Stimulated activated CD8-positive, alpha-beta memory T cell treated with anti-CD3 and anti-CD28 coated beads, Interleukin-12 subunit alpha, Interleukin-12 subunit beta, amount 100 ng/mL, for 1 hour (primary cell): ENCODE measurements at places on chromosomes 4 and X.

GRCh38 chr4:51895816-51896408 lies 53.0 kb downstream of the DCUN1D4 start:
- DNase-seq, result peak; percentile 12

GRCh38 chr4:156983366-156983765 lies 11.8 kb upstream of the PDGFC start:
- DNase-seq, result no peak

- no peak for DNase-seq
Measured at GRCh38 chr4:93261207-93261606, 567.3 kb upstream of the ATOH1 start.

GRCh38 chr4:6019316-6020263 lies 1.4 kb upstream of the C4orf50 start:
- DNase-seq, result no peak

GRCh38 chr4:181755846-181756245 lies 487.4 kb upstream of the TENM3 start:
- no peak for DNase-seq

DNA sequence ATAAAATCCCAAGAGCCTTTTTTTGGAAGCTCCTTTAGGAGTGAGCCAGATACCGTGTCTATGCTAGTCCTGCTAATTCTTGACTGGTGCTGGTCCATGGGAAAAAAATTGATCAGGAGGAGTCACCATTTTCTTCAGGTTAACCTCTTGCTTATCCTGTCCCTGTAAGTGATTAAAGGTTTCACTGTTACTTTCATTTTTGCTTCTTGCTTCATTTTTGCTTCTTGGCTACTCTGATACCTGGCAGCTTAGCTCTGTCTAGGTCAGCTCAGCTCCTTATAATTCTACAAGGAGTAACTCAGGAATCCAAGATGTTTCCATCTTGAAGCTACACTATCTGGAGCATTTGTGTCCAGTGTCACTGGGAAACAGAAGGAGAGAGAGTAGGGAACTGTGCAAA lies 45.7 kb downstream of the AFM start:
- no peak for DNase-seq

DNA sequence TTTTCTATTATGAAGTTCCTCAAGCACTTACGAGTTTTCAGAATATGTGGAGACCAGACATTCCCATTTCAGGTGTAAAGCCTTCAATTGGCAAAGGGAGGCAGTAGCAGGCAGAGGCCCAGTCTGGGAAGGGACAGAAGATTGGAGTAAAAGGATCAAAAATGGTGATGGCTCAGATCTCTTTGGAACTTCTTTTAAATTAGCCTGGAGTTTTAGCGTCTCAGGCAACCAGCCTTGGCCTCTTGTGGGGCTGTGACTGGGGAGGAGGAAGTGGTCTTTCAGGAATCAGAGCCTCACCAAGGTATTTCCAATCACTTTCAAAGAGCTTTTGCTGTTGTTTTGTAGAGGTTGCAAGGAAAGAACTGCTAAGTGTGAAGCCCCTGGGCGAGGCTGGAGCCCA lies 239.1 kb downstream of the FRAS1 start:
- no peak for DNase-seq

GRCh38 chrX:115949900-115950822 lies 220.4 kb upstream of the AGTR2 start:
- no peak for DNase-seq

GRCh38 chr4:142547974-142548373 lies 298.1 kb downstream of the INPP4B start:
- DNase-seq, result no peak

DNA sequence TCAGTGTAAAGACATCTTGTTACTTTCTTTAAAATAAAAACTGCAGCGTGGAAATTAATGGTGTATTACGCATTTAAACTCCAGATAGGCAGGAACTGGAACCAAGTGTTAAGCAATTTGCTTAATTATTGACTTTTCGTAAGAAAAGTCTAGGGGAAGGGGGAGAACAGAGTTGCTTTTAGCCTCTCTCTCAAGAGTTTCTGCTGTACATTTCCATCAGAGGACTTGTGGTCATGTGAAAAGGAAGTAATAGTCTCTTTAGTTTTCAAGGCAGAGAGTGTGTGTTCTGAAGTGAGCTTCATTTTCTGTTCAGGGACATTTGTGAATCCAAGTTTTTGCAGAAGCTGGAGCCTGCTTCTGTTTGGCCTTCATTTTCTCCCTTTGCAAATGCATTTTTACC lies 127.2 kb downstream of the UBE2K start:
- DNase-seq, result no peak

GRCh38 chrX:44223150-44223549 lies 120.3 kb downstream of the EFHC2 start:
- no peak for DNase-seq

- DNase-seq, result no peak
Measured at GRCh38 chr4:6641971-6642320, 1.5 kb downstream of the MRFAP1 start.

- no peak for DNase-seq
Measured at GRCh38 chr4:47413521-47413920, 50.0 kb downstream of the COMMD8 start.

- no peak for DNase-seq
Measured at GRCh38 chr4:148834804-148835631, 392.8 kb upstream of the NR3C2 start.

DNA sequence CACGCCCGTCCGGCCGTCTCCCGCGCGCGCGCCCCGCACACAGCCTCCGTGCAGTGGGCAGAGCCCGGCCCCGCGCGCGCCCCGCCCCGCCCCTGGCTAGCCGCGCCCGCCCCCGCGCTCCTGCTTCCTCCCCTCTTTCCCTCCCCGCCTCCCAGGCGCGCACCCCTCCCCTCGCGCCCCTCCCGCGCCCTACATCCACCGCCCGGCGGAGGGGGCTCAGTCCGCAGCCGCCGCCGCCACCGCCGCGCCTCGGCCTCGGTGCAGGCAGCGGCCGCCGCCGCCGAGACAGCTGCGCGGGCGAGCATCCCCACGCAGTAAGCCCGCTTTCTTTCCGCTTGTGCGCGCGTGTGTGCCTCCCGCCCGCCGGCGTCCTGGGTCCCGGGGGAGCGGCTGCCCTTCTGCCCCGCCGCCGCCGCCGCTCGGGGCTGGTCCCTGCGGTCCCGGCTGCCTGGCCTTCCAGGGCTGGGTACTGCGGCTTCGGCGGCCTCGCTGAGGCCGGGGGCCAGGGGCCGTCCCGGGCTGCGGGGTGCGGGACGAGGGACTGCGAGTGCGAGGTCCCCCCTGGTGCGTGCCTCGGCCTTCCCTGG lies at the start of gene FHL1:
Gene FHL1 (plus strand): TSS at position 219 of the 587 bp plus-strand sequence.
- peak; percentile 21 for DNase-seq

GRCh38 chrX:154714925-154715324 lies 36.0 kb downstream of the GAB3 start:
- no peak for DNase-seq

- DNase-seq, result no peak
Measured at GRCh38 chr4:79852305-79852730, 220.7 kb downstream of the ANTXR2 start.

- no peak for DNase-seq
Measured at GRCh38 chr4:183229397-183229796, 90.7 kb downstream of the CLDN22 start.

- DNase-seq, result no peak
Measured at GRCh38 chr4:164402554-164402953, 351.4 kb upstream of the SMIM31 start.

- DNase-seq, result no peak
Measured at GRCh38 chrX:1435241-1435895, 17.3 kb downstream of the ASMTL start.

- DNase-seq, result no peak
Measured at GRCh38 chr4:147409350-147409749, 71.5 kb upstream of the EDNRA start.

- DNase-seq, result no peak
Measured at GRCh38 chrX:37873220-37873619, 25.8 kb upstream of the DYNLT3 start.

GRCh38 chrX:104347860-104348259 lies 93.1 kb upstream of the ESX1 start:
- DNase-seq, result no peak

GRCh38 chr4:88522702-88523324 lies 763 bp downstream of the PYURF start:
- no peak for DNase-seq

GRCh38 chr4:13627178-13627605 lies 333 bp downstream of the BOD1L1 start:
- no peak for DNase-seq

- DNase-seq, result no peak
Measured at GRCh38 chr4:151792530-151792929, 31.7 kb upstream of the GATB start.

DNA sequence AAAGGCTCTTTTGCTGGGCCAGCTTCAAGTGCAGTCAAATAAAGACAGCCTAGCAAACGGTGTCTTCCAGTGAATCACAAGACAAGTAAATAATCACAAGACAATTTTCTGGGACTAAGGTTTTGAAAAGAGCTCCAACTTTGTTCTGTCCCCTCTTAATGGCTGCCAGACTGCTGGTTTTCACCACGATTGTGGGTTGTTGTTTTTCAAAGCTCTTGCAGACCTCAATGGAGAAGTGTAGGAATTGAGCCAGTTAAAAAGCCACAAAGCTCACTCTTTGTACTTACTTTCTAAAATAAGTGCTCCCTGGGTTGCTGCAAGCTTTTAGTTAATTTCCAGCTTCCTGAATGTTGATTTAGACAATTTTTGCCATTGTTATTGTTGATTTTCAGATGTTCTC lies 405.8 kb upstream of the HTR2C start:
- DNase-seq, result no peak

GRCh38 chr4:105399532-105400161 lies 74.2 kb downstream of the PPA2 start:
- no peak for DNase-seq

GRCh38 chr4:76634220-76634619 lies 199.2 kb downstream of the SHROOM3 start:
- no peak for DNase-seq

DNA sequence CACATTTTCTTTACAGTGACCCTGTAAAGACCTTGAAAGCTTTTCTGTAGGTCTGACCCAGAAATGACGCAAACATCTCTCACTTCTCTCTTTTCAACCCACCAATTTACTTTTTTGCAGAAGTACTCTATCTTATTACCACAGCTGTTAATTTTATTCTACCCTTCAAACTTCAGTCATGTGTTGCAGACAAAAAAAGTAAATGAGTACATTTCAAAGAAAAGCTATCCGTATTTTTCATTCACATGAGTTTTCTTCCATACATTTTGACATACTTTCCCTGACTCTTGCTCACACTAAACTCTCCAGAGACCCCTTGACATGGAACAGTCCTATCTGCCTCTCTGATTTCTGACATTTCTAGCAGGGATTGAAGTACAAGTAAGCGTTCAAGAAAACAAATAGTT lies 51.7 kb downstream of the SLC7A11 start:
- no peak for DNase-seq

GRCh38 chrX:65598559-65599147 lies 64.1 kb upstream of the LAS1L start:
- no peak for DNase-seq

- DNase-seq, result no peak
Measured at GRCh38 chr4:66489370-66489769, 819.1 kb upstream of the EPHA5 start.

DNA sequence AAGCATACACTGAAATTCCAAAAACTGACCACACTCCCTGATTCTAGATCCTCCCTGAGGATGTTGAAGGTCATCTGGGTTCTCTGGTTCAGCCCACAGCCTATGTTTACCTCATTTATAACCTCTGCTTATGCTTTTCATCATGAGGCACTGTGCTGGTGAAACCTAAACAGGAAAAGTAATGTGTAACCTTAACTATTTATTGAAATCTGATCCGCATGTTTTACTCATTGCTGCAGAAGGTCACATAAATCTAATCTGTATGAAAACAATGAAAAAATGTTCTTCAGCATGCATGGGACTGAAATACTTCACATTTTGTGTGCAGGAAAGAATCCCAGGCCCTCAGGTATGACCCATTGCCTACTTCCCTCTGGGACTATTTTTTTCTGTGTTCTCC lies 30.3 kb downstream of the UCHL1 start:
- no peak for DNase-seq

- DNase-seq, result no peak
Measured at GRCh38 chr4:185654311-185654710, 119.0 kb upstream of the PDLIM3 start.

GRCh38 chr4:151801547-151802516 lies 41.0 kb upstream of the GATB start:
- peak; percentile 39 for DNase-seq

GRCh38 chr4:67071641-67072040 lies 473.7 kb downstream of the CENPC start:
- no peak for DNase-seq

DNA sequence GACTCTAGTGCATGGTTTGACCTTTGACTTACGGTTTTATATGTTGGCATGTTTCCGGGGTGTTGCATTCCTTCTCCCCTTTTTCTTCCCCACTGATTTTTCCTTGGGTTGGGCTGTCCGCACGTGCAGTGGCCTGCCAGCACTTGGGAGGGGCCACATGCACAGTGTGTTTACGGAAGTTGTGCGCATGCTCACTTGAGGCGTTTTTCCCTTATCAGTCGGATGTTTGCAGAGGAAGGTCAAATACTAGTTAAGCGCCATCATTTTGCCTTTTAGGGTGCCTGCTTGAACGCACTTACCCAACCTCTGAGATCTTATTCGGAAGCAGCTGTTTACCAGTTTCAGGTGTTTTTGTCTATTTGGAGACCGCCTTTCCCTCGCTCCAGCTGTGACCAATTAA lies 653.9 kb upstream of the AADAT start:
- no peak for DNase-seq

DNA sequence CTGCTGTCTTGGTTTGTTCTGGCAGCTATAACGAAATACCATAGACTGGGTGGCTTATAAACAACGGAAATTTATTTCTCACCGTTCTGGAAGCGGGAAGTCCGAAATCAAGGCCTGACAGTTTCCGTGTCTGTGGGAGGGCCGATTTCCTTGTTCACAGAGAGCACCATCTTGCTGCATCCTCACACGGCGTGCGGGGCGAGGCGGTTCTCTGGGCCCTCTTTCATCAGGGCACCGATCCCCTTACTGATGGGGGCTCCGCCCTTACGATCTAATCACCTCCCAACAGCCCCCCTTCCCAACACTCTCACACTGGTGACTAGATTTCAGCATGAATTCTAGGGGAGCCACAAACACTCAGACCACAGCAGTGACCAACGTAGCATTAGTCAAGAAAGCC lies 578.3 kb upstream of the FAT1 start:
- DNase-seq, result no peak

- peak; percentile 65 for DNase-seq
Measured at GRCh38 chrX:53088136-53088974, 5.6 kb upstream of the KANTR start.

- DNase-seq, result no peak
Measured at GRCh38 chr4:140837736-140838135, 81.6 kb upstream of the TBC1D9 start.
